ENCODE measurements at places on chromosomes 5 and 9. TPM values are rescaled to one million over a fixed set of nuclear protein-coding genes. Genes with fewer than 3 reads are reported as not detected.

Gene NR4A3
- 0.23 TPM for total RNA-seq

Gene CFAP77
- total RNA-seq = 0.52 TPM

Gene ITK
- total RNA-seq = not detected

Gene SPOCK1
- 14.0 TPM for total RNA-seq

GRCh38 chr5:138508958-138509357, 34.1 kb downstream of the ETF1 start:
- no peak overlapping the region for H3K4me3 ChIP-seq
- H3K27ac ChIP-seq = no peak overlapping the region
- H3K4me1 ChIP-seq = no peaks in the 10 kb centered on the region
- H3K27me3 ChIP-seq = no peaks in the 10 kb centered on the region

DNA sequence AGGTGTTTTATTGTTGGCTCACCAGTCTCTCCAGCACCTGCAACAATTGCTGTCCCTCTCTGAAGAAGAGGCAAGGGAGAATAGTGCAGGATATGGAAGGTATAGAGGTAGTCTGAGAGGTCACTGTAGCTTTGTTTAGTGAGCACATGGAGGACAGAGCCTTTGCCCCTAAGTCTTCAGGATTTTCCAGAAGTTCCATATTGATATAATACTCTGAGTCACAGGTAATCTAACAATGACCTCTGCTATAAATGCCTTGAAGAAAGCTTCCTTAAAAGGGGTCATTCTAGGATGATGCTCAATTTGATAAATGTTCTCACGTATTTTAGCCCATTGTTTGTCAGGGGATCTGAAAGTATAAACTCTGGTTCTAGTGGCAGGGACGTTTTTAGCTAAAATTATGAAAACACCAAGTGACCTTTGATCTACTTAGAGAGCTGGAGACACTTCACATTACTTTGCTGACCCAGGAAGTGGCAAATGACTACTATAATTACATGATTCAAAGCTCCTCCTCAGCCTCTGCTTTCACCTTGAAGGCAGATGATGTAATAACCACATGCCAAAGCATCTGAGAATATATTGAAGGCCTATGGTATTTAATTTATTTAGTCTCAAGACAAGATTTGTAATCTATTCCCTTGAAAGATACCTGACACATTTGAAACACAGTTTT, 366.9 kb upstream of the NUDT12 start:
- H3K27ac ChIP-seq = no peak overlapping the region
- no peaks in the 10 kb centered on the region for H3K36me3 ChIP-seq
- no peak for DNase-seq
- H3K27me3 ChIP-seq = no peaks in the 10 kb centered on the region
- H3K4me3 ChIP-seq = no peak overlapping the region

- peaks cover 6% of the 10 kb centered on the region for H3K4me1 ChIP-seq
- H3K27me3 ChIP-seq = peaks cover 5% of the 10 kb centered on the region
- no peak overlapping the region for H3K4me3 ChIP-seq
- no peak overlapping the region for H3K27ac ChIP-seq
- no peak for DNase-seq
- H3K36me3 ChIP-seq = no peaks in the 10 kb centered on the region
These were observed 7.5 kb upstream of the ANKRD33B start for GRCh38 chr5:10556289-10556807.

Measured in H1 (cell line).